Central memory CD8-positive, alpha-beta T cell (primary cell): ENCODE measurements at places on chromosomes 4 and X.

DNA sequence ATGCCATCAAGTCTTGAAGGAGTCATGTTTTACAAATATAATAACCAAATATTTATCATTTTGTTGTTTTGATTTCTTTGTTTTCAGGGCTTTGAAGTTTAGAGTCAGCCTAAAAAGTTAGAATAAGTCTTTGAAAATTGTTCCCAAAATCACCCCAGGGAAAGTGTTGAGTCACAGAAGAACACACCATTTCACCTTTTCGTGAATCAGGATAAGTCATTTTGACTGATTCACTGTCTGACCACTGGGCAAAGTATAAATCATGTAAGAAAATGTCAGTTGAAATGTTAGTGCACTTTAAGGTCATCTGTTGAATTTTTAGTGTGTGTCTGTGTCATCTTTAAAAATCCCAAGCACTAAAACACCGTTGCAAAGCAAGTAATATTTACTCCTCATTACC, 1320.1 kb downstream of the RPA4 start:
- no peak overlapping the region for H3K4me3 ChIP-seq
- H3K27me3 ChIP-seq = no peaks in the 10 kb centered on the region
- H3K36me3 ChIP-seq = no peaks in the 10 kb centered on the region

DNA sequence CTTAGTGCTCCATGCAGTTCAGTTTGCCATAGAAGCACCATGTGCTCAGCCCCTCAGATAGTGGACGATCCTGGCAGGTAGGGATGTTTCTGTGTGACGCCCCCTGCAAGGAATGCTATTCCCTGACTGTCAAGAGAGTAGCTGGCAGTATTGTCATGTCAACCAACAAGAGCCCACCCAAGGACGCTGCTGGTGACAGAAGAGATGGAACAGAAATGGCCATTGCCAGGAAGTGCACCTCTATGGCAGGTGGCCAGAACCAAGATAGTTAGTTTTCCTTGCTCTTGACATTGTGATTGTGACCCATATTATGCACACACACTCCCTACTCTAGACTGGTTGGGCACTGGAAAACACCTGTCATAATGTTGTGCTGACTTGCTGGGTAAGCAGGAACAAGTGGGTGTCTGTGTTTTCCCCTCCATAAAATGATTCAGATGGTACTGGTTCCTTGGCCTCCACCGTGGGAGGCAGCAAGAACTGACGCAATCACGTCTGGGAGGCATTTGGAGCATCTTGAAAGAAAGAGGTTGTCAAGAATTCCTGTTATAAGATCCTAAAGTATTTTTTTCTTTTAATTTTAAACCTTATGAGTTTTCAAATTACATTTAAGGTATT, 507.9 kb downstream of the MID1IP1 start:
- no peak overlapping the region for H3K27ac ChIP-seq
- H3K27me3 ChIP-seq = peaks cover 16% of the 10 kb centered on the region
- no peaks in the 10 kb centered on the region for H3K36me3 ChIP-seq
- no peak overlapping the region for H3K4me3 ChIP-seq
- H3K4me1 ChIP-seq = peaks cover 7% of the 10 kb centered on the region

DNA sequence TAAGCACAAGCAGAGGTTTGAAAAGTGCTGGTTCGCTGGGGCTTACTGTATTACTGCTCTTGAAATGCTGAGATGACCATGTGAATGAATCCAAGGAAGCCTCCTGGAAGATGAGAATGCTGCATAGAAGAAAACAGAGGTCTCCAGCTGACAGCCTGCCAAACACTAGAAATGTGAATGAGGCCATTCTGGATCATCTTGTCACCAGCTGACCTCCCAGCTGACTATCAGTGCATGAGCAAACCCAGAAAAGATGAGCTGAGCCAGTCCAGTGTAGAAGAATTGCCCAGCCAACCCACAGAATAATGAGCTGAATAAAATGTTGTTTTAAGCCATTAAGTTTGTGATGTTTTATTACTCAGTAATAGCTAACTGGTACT, 49.1 kb upstream of the DYNLT3 start:
- H3K4me1 ChIP-seq = no peaks in the 10 kb centered on the region
- H3K27me3 ChIP-seq = peaks cover 25% of the 10 kb centered on the region
- H3K27ac ChIP-seq = no peak overlapping the region
- H3K4me3 ChIP-seq = no peak overlapping the region
- no peak for DNase-seq

DNA sequence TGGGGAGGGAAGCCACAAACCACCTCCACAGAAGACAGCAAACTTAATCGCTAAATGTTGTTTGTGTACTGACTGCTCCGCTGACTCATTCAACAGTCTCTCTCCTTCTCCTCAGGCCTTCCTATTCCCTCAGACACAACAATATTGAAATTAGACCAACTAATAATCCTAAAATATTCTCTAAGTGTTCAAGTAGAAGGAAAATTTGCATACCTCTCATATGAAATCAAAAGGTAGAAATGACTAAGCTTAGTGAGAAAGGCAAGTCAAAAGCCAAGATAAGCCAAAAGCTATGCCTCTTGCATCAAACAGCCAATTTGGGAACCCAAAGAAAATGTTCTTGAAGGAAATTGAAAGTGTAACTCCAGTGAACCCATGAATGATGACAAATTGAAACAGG, 75.7 kb upstream of the ARHGAP24 start:
- no peaks in the 10 kb centered on the region for H3K4me1 ChIP-seq
- H3K27ac ChIP-seq = no peak overlapping the region
- no peaks in the 10 kb centered on the region for H3K27me3 ChIP-seq
- H3K4me3 ChIP-seq = no peak overlapping the region
- H3K36me3 ChIP-seq = no peaks in the 10 kb centered on the region
- DNase-seq = no peak

GRCh38 chr4:184805462-184806228, 20.1 kb downstream of the ACSL1 start:
- no peak for DNase-seq
- H3K36me3 ChIP-seq = peaks cover 9% of the 10 kb centered on the region
- no peaks in the 10 kb centered on the region for H3K27me3 ChIP-seq
- H3K4me1 ChIP-seq = peaks cover 29% of the 10 kb centered on the region

DNA sequence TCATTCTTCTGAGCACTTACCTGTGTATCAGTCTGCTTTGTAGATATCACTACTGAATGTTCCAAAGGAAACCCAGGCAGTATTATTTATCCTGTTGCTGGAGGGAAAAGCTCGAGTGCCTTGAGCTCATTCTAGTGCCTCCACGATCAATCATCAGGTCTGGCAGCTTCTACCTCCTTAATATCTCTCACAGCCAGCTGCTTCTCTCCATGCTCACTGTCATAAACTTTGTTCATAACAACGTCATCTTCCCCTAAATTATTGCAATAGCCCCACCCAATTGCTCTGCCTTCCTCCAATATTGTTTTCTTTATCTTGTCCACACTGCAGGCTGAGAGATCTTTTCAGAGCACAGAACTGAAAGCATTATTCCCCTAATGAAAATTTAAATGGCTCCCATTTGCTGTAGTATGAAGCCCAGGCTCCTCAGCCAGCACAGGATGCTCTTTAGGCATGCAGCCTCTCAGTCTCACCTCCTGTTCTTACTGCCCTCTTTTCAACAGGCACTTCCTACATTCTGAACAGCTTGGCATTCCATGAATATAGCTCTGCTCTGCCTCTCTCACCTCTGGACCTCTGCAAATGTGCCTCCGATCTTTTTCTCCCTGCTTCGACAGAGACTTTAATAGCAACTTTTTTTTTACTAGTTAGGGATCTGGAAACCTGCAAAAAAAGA, 504.2 kb upstream of the IGFBP7 start:
- no peak overlapping the region for H3K27ac ChIP-seq
- H3K27me3 ChIP-seq = no peaks in the 10 kb centered on the region
- DNase-seq = no peak
- no peaks in the 10 kb centered on the region for H3K4me1 ChIP-seq

GRCh38 chrX:15511563-15511962, 11.0 kb downstream of the BMX start:
- H3K4me3 ChIP-seq = no peak overlapping the region
- DNase-seq = no peak
- H3K4me1 ChIP-seq = no peaks in the 10 kb centered on the region
- H3K27me3 ChIP-seq = no peaks in the 10 kb centered on the region
- H3K36me3 ChIP-seq = no peaks in the 10 kb centered on the region

DNA sequence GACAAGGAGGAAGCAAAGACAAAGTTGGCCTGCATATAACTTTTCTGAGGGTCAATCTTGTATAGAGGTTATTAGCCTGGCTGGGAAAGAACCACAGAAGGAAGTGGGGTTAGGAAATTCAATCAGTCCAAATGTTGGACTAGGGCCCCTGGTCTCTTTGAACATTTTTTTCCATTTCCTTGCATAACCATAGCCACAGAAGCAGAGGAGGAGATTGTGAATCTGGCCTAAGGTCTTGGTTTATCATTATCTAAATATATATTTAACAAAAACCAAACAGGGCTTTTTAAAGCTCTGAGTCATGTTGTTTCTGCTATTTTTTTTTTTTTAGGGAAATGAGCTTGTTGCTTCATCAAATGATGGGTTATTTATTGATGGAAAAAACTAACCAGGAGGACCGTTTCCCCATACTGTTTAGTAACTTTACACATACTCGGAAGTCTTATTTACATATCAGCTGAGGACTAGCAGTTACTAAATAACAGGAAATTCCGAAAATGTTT, 97.7 kb upstream of the ACSL4 start:
- DNase-seq = no peak
- H3K27me3 ChIP-seq = peaks cover 10% of the 10 kb centered on the region
- H3K36me3 ChIP-seq = no peaks in the 10 kb centered on the region
- H3K4me1 ChIP-seq = no peaks in the 10 kb centered on the region

DNA sequence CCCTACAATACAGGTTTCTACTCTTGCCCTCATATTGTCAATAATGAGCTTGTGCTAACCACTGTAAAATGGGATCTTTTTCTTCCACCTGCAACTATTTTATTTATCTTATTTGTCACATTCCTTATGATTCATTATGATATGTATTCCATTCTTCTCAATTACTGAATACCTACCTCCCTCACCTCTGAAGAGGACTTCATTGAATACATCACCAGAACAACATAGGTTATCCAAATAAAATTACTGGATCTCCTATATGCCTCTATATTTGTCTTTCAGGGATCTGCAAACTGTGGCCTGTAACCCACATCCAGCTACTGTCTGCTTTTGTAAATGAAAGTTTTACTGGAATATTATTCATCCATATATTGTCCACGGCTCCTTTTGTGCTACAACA, 41.3 kb downstream of the STPG2 start:
- H3K27me3 ChIP-seq = peaks cover 38% of the 10 kb centered on the region
- no peak overlapping the region for H3K27ac ChIP-seq
- peaks cover 4% of the 10 kb centered on the region for H3K36me3 ChIP-seq
- DNase-seq = no peak
- no peak overlapping the region for H3K4me3 ChIP-seq
- H3K4me1 ChIP-seq = no peaks in the 10 kb centered on the region

GRCh38 chr4:55378617-55379467, 16.9 kb upstream of the TMEM165 start:
- no peak for DNase-seq
- no peaks in the 10 kb centered on the region for H3K27me3 ChIP-seq
- H3K4me3 ChIP-seq = no peak overlapping the region
- H3K4me1 ChIP-seq = no peaks in the 10 kb centered on the region
- no peak overlapping the region for H3K27ac ChIP-seq

DNA sequence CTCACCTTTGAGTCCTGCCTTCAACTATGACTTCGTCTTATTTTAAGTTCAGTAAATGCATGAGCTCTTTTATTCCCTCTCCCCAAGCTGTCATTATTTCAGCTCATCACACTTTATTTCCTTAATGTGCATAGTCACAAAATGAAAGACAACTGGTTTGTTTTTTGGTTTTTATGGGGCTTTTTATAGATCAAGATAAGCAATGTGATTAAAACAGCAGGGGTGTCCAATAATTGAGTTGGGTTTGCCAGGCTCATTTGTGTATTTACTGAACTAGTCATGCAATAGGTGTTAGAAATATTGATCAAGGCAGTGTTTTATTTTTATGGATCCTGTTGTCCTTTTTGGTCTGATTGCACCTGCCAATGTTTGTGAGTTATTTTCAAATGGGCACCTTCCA, 102.2 kb downstream of the FRMPD4 start:
- no peaks in the 10 kb centered on the region for H3K36me3 ChIP-seq
- no peak overlapping the region for H3K4me3 ChIP-seq
- no peak overlapping the region for H3K27ac ChIP-seq
- H3K27me3 ChIP-seq = no peaks in the 10 kb centered on the region
- DNase-seq = no peak

DNA sequence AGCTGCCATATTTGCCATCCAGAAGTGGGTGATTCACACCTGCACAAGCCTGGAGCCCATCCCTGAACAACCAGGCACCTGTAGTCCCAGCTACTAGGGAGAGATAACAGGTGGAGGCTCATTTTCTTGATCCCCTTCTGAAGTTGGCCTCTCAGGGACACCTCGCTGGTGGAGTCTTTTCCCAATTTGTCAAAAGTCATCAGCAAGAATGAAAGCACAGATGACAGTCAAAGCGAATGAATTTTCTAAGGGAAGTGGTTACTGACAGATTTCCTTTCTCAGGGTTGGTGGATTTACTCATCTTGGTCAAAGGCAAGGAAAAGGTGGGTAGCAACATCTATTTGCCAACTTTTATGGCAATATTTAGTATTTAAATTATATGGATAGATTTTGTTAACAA, 36.5 kb downstream of the FGFBP1 start:
- no peak for DNase-seq
- no peaks in the 10 kb centered on the region for H3K4me1 ChIP-seq
- H3K27me3 ChIP-seq = peaks cover 58% of the 10 kb centered on the region
- no peak overlapping the region for H3K27ac ChIP-seq

- H3K4me3 ChIP-seq = no peak overlapping the region
- H3K27ac ChIP-seq = no peak overlapping the region
- H3K27me3 ChIP-seq = peaks cover 11% of the 10 kb centered on the region
- no peaks in the 10 kb centered on the region for H3K36me3 ChIP-seq
Measured at GRCh38 chrX:81377329-81377728, 175.4 kb downstream of the SH3BGRL start.

DNA sequence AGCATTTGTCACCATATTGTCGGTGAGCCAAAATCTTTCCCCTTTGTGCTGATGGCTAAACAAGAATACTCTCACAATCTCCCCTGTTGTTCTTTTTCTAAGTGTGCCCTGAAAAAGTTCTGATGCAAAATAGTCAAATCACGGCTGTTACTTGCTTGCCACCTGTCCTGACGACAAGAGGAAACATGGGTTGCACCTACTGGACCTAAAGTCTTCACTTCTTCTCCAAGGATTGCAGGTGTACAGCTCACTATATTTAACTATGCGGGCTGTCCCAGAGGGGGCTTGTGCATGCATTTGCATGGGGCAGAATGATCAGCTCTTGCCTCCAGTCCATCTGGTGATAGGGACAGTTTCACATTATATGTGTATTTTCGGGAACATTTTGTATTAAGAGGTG, 21.6 kb downstream of the AFF2 start:
- H3K36me3 ChIP-seq = no peaks in the 10 kb centered on the region
- DNase-seq = no peak
- H3K27ac ChIP-seq = no peak overlapping the region
- peaks cover 10% of the 10 kb centered on the region for H3K27me3 ChIP-seq

GRCh38 chrX:84188320-84188834, 378 bp upstream of the RPS6KA6 start:
- H3K36me3 ChIP-seq = no peaks in the 10 kb centered on the region
- H3K27me3 ChIP-seq = no peaks in the 10 kb centered on the region
- DNase-seq = no peak
- no peak overlapping the region for H3K4me3 ChIP-seq

GRCh38 chr4:78781924-78782323, 5.8 kb downstream of the BMP2K start:
- H3K4me1 ChIP-seq = peaks cover 9% of the 10 kb centered on the region
- no peaks in the 10 kb centered on the region for H3K27me3 ChIP-seq
- no peak overlapping the region for H3K4me3 ChIP-seq
- DNase-seq = no peak
- H3K27ac ChIP-seq = no peak overlapping the region
- peaks cover 5% of the 10 kb centered on the region for H3K36me3 ChIP-seq

- H3K4me1 ChIP-seq = no peaks in the 10 kb centered on the region
- no peak overlapping the region for H3K27ac ChIP-seq
- no peak overlapping the region for H3K4me3 ChIP-seq
Measured at GRCh38 chr4:151933122-151933827, 172.5 kb upstream of the GATB start.
